Fibroblast of gingiva (primary cell): ENCODE measurements at places on chromosomes 13 and 19.

- no peak for DNase-seq
These were observed 563.5 kb upstream of the SLITRK1 start for GRCh38 chr13:84445776-84446175.

DNA sequence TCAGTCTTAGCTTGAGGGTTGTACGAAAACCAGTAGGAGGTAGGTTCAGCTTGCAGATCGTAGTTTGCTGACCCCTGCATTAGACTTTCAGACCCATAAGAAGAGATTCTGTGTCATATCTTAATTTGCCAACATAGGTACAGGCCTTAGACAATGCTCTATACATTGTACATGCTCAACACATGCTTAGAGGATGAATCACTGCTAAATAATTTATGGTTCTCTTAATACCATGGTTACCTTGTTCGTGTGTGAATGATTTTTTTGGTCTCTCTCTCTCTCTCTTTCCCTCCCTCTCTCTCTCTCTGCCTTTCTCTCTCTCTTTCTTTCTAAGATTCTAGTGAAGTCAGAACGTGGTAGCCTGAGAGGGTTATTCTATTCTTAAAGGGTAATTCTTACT lies 112.2 kb downstream of the FGF14 start:
- no peak for DNase-seq

DNA sequence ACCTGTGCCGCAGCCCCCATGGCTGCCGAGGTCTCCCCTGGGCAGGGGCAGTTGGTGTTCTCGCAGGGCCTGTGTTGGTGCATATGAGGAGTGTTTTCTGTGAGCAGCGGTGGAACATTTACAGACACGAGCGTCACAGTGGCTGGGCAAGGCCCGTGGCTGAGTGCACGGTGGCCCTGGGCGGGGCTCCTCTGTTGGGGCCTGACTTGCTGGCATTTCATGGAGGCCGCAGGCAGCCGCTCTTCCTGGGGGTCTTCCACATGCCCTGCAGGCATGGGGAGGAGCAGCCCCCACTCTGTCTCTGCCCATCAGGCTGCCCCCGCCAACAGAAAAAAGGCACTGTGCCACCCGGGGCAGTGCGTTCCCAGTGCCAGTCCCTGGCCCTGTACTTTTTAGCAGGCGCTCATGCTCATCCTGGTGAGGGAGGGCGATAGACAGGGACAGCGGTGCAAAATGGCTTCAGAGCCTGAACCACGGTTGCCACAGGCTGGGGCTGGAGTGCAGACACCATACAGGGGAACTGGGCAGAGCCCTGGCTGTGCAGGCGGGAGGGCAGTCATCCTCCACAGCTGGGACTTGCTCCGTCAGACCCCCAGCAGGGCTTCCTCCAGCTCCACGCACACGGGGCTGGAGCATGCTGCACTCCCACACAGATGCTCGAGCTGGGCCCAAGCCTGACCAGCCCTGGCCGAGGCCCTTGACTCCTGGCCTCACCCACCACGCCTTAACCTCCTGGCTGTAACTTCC lies 23.5 kb downstream of the TFDP1 start:
- DNase-seq: no peak

DNA sequence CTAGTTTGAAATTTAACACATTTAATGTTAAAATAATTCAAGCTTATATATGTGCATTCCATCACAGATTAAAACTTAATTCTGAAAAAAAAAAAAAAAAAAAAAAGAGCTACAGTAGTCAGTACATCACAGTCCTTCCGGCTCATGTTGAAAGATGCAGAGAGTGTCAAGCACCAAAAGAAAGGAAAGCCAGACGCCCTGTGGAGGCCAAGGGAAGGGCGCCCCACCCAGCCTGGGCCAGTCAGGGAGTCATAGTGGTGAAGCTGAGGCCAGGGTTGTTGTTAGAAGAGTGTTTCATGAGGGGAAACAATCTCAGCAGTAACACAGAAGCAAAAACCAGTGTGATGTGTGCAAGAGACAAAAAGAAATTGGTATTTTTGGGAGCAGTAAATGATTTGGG lies 375.3 kb downstream of the MTUS2 start:
- no peak for DNase-seq

- no peak for DNase-seq
These were observed 83.4 kb downstream of the C13orf42 start for GRCh38 chr13:51027644-51028043.

DNA sequence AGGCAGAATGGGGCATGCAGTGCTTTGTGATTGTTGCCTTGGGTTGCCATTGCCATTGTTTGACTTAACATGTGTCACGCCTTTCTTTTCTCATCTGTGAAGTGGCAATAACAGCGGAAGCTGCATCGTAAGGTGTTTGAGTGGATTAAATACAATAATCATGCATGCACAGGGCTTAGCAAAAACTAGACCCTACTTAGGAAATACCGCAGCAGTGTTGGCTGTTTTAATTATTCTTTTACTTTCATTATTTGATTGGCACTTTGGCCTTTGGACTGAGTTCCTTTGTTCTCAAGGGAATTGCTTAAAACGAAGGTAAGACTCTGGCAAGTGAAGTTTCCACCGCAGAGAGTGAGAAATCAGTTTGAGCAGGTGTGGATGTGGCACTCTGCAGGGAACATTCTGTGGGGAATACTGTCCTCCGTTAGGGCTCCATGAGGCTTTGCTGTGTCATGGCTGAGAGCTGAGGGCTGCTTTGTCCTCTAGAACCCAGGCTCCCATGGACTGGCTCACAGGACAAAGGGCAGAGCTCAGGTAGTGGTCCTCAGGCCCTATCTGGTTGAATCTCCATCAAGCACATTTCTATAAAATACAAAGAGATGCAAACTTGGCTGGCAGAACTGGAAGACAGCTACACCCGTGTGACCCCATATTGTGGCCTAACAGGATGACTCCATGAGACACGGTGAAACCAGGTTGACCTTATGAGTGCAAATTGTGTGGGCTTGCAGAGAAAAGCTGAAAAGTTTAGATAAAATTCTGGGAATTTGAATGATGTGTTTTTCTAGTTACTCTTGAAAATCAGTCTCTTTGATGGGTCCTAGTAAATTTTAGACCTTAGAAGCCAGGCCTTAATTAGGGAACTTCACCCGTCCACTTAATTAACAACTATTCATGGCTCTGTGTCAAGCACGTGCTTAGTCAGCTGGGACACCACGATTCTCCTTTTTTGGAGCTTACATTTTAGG lies 407.2 kb downstream of the KCNRG start:
- DNase-seq: no peak

GRCh38 chr19:41325640-41325946 lies 15.6 kb downstream of the CCDC97 start:
- DNase-seq: no peak

GRCh38 chr19:2610637-2611482 lies 91.6 kb downstream of the GNG7 start:
- DNase-seq: peak; percentile 85

DNA sequence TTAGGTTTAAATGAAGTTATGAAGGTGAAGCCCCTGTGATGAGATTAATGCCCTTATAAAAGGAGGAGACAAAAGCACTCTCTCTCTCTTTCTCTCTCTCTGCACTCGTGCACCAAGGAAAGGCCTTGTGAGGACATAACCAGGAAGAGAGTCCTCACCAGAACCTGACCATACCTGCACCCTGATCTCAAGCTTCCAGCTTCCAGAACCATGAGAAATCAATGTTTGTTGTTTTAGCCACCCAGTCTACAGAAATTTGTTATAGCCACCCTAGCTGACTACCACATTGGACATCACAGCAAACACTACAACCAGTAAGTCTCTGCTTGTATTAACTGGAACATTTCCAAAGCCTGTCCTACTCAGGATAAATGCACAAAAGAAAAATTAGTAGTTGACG lies 34.7 kb upstream of the WDFY2 start:
- no peak for DNase-seq

GRCh38 chr19:49938662-49939061 lies 9.4 kb upstream of the NUP62 start:
- DNase-seq: no peak
